Airway epithelial cell (primary cell): ENCODE measurements at places on chromosomes 5 and 9. TPM values are rescaled to one million over a fixed set of nuclear protein-coding genes. Genes with fewer than 3 reads are reported as not detected.

Gene GAS1
- 5.9 and 6.5 TPM in 2 replicates for total RNA-seq

Gene AIF1L
- 2.8 and 3.7 TPM in 2 replicates for total RNA-seq

Gene PSAT1
- 58.3 and 61.2 TPM in 2 replicates for total RNA-seq

Gene NUDT2
- 52.5 and 53.3 TPM in 2 replicates for total RNA-seq

Gene RNF183
- total RNA-seq: 0.21 TPM in 1 of 2 replicates, not detected in the other
